Stimulated activated CD8-positive, alpha-beta memory T cell treated with anti-CD3 and anti-CD28 coated beads, Interleukin-4, amount 100 ng/mL, for 1 hour (primary cell): ENCODE measurements at places on chromosomes 6 and 20.

- no peak for DNase-seq
Measured at GRCh38 chr20:58286729-58287128, 22.8 kb upstream of the RAB22A start.

GRCh38 chr6:13872681-13873080 lies 52.1 kb upstream of the RNF182 start:
- DNase-seq, result no peak

DNA sequence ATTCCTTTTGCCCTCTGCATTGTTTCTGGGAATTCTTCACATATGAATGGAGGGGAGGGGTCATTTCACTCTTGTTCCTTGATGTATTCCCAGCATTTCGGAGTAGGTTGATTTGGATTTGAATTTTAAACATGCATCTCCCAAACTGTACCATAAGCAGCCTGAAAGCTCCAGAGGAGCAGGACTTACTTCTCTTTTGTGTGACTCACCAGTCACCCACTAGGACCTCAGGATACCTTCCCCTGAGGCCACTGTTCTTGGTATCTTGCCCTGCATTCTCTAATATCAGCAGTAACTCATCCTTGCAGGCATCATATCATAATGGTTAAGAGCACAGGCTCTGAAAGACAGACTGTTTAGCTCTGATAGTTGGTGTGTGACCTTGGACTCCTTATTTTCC lies 703 bp downstream of the MRPL2 start:
- DNase-seq, result no peak

- no peak for DNase-seq
Measured at GRCh38 chr6:168663041-168663440, 222.1 kb downstream of the SMOC2 start.

DNA sequence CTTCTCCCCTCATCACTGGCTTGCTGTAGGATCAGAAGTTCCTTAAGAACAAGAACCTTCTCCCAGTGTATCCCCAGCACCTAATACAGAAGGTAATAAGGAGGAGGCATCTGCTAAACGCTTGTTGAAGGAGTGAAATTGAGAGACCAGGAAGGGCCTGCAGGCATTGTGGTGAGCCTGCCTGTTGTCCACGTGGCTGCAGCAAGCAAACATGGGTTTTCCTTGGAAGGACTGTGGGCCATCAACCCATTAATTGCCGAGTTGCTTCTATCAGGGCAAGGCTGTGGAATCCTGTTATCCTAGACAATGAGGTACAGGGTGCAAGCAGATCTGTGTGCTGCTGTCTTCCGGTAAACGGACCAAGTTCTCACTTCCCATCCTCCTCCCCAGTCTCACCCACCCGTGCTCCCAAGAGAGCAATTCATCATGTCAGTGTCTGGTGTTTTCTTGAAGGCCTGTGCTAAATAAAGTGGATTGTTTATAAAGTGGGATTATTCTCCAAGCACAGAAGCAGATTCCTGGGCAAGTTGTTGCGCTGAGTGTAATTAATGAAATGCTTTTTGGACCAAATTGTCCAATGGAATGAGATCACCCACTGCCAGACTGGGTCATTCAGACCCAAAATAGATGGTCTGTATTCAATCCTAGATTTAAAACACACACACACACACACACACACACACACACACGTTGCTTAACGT lies 164.6 kb upstream of the CDYL start:
- DNase-seq, result no peak

DNA sequence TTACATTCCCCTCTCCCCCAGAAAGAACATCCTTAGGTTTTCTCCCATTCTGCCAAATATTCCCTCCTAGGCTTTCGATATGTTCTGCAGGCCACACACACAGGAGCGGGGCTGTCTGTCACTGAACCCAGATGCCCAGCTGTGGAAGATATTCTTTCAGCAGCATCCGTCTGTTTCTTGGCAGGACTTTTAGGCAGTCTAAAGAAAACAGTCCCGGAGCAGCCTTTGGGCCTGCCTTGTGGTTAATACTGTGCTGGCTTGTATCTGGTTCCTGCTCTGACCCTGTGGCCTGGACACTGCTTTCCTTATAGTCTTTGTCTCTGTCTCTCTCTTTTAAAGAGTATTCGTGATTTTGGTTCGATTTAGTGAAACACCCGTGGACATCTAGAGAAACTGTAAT lies 94.6 kb upstream of the SUPT3H start:
- no peak for DNase-seq

- DNase-seq, result no peak
Measured at GRCh38 chr6:38305995-38306681, 333.6 kb downstream of the BTBD9 start.

DNA sequence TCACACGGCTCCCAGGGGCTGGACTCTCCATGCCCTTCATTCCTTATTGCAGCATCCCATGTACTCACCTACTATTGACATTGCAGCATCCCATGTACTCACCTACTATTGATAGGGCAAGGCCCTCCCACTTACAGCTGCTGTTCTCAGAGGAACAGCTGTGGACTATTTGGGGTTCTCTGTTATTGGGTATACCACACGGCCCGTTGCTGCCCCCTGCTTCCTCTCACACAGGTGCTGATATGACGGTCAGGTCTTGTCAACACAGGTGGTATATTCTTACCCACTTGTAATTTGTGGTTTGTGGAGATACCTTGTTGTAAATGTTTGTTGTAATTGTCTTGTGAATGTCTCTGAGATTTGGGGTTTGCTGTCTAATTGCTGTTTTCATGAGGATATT lies 18.8 kb downstream of the ALDH5A1 start:
- no peak for DNase-seq
